Metanephros (tissue), 2 donors: ENCODE measurements at places on chromosomes 13 and 19. TPM values are rescaled to one million over a fixed set of nuclear protein-coding genes. Genes with fewer than 3 reads are reported as not detected.

The GPX4 gene
- total RNA-seq: 175 TPM

The CAPNS1 gene
- 217 TPM for total RNA-seq

The PLA2G4C gene
- total RNA-seq: 20.6 TPM

The CRB3 gene
- 57.0 TPM for total RNA-seq

The CYP4F12 gene
- total RNA-seq: 4.1 TPM

The SMAD9 gene
- total RNA-seq: 32.3 TPM

The LILRA5 gene
- total RNA-seq: 6.1 TPM

The KLK14 gene
- 0.18 TPM for total RNA-seq

The SPC24 gene
- 28.0 TPM for total RNA-seq

The SHD gene
- total RNA-seq: 5.6 TPM

The ATXN8OS gene
- total RNA-seq: not detected

The ACP7 gene
- total RNA-seq: 0.23 TPM

The NLRP9 gene
- total RNA-seq: not detected

The TDRD12 gene
- total RNA-seq: 0.12 TPM

The SULT2A1 gene
- total RNA-seq: 0.41 TPM

The INSL3 gene
- not detected for total RNA-seq

The WDR62 gene
- total RNA-seq: 3.2 TPM

The GRK1 gene
- total RNA-seq: not detected

The ZNF530 gene
- total RNA-seq: 6.2 TPM

The MAMSTR gene
- total RNA-seq: 8.9 TPM

The CTXN1 gene
- 6.1 TPM for total RNA-seq

The NLRP5 gene
- total RNA-seq: not detected

The OR10H2 gene
- not detected for total RNA-seq

The CA11 gene
- total RNA-seq: 3.5 TPM

The LHB gene
- 1.1 TPM for total RNA-seq

The LRP3 gene
- total RNA-seq: 33.0 TPM
